ENCODE measurements at places on chromosomes 12 and 14.

GRCh38 chr12:102300824-102301461 lies 103.3 kb upstream of the PMCH start:
- no peak for DNase-seq

DNA sequence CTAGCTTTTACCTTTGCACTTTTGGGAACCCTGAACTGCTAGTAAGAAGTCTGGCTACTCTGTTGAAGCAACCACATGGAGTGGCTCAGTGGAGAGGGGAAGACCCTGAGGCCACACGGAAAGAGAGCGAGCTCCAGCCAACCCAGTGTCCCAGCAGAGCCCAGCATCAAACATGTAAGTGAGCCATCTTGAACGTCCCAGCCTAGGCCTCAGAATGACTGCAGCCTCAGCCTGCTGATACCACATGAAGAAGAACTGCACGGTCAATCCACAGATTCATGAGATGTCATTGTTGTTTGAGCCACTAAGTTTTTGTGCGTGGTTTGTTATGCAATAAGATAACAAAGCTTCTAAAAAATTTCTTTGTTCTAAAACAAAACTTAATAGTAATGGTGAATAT lies 40.2 kb downstream of the TFCP2 start:
- DNase-seq = no peak

- DNase-seq = no peak
Observed at GRCh38 chr14:32720927-32721326, 217.8 kb upstream of the NPAS3 start.

GRCh38 chr14:70915415-70915814 lies 8.2 kb downstream of the PCNX1 start:
- no peak for DNase-seq

GRCh38 chr12:108297895-108298760 lies 41.0 kb downstream of the CMKLR1 start:
- DNase-seq = no peak

GRCh38 chr14:31057035-31057434 lies 30.9 kb upstream of the STRN3 start:
- DNase-seq = no peak

DNA sequence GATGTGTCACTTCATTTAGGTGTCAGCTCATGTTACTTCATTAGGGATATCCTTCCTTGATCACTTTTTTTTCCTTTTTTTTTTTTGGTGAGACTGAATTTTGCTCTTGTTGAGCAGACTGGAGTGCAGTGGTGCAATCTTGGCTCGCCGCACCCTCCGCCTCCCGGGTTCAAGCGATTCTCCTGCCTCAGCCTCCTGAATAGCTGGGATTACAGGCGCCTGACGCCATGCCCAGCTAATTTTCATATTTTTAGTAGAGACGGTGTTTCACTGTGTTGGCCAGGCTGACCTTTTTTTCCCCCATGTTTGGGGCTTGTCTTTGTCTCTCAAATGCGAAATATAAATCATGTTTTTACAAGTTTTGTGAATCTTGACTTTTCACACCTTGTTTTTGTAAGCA lies 9.6 kb upstream of the AACS start:
- DNase-seq = no peak

- no peak for DNase-seq
Observed at GRCh38 chr14:100804558-100805309, 21.2 kb upstream of the MEG3 start.

Data from HS-5 (cell line).